H1 (cell line): ENCODE measurements at places on chromosomes 5 and 9. TPM values are rescaled to one million over a fixed set of nuclear protein-coding genes. Genes with fewer than 3 reads are reported as not detected.

DNA sequence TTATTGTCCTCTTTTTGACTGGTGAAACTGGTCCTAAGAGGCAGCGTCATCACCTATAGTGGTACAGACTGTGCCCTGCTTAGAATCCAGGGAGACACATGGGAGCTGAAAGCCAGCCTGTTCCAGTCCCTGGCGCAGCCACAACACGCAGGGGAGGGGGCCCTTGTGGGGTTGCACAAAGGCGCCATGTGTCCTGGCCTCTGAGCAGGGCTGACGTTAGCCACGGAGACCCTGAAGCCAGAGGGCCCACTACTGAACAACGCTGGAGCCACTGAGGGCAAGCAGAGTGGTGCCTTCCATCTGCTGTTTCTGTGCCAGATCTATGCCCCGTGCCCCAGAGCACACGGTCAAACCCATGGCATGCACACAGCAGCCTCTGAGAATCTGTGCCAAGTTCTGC, 147.3 kb downstream of the ACTL7B start:
- H3K27me3 ChIP-seq: no peaks in the 10 kb centered on the region
- no peak for DNase-seq
- no peak overlapping the region for H3K4me3 ChIP-seq
- H3K4me1 ChIP-seq: peaks cover 3% of the 10 kb centered on the region; the same call in 1 of the 2 replicates
- no peak overlapping the region for H3K27ac ChIP-seq
- no peaks in the 10 kb centered on the region for H3K36me3 ChIP-seq

- DNase-seq: peak; percentile 5
- no peaks in the 10 kb centered on the region for H3K27me3 ChIP-seq
- no peak overlapping the region for H3K4me3 ChIP-seq
- H3K27ac ChIP-seq: no peak overlapping the region
- no peaks in the 10 kb centered on the region for H3K36me3 ChIP-seq
- no peaks in the 10 kb centered on the region for H3K4me1 ChIP-seq
Measured at GRCh38 chr9:107213561-107214028, 69.5 kb upstream of the RAD23B start.

DNA sequence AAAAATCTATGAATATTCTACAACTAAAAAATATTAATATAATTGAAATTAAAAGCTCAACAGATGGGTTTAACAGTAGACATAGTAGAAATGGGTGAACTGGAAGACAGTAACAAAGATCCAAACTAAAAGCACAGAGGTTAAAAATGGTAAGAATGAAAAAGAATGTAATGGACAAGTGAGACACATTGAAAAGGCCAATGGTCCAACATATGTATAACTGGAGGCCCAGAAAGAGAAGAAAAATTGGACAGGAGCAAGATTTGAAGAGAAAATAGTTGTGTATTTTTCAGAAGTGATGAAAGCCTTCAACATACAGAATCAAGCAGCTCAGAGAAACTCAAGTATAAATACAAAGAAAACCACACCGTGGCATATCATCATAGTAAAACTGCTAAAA, 58.6 kb downstream of the PCDHGC5 start:
- no peak for DNase-seq
- no peaks in the 10 kb centered on the region for H3K27me3 ChIP-seq
- H3K4me3 ChIP-seq: no peak overlapping the region; the same call in 1 of the 2 replicates
- H3K27ac ChIP-seq: no peak overlapping the region
- no peaks in the 10 kb centered on the region for H3K36me3 ChIP-seq
- H3K4me1 ChIP-seq: no peaks in the 10 kb centered on the region

- H3K36me3 ChIP-seq: no peaks in the 10 kb centered on the region
- H3K4me1 ChIP-seq: no peaks in the 10 kb centered on the region
- no peaks in the 10 kb centered on the region for H3K27me3 ChIP-seq
- no peak for DNase-seq
Measured at GRCh38 chr5:125696762-125697161, 726.4 kb upstream of the GRAMD2B start.

DNA sequence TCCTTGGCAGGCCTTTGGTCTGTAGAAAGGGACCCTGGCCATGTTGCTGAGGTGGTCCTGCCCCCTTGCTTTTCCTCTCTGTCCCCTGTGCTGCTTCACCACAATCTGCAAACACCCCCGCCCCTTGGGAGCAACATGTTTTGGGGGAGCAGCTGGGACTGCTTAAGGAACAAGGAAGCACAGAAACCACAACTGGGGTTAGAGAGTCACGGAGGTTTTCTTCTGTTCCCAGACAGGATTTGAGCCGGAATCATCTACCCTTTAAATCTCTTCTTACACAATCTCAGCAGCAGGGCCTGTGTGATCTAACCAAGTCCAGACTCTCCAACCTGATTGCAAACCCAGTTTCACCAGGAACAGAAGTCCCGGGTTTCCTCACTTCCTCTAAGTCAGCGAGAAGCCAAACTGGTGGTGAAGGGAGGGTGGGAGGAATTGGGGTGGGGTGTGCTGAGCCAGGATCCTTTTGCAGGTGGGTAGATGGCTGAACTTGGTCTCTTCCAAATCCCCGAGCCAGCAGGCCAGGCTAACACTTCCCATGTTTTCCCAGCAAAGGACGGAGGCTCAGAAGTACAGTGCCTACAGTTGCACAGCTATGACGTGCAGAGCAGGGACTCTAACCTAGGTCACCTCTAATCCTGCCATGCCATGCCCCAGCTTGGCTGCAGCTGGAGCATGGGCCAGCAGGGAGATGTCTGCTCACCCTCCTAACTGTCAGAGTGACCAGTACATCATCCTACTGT, 25.0 kb downstream of the SH3PXD2B start:
- H3K4me3 ChIP-seq: no peak overlapping the region
- no peak overlapping the region for H3K27ac ChIP-seq
- no peaks in the 10 kb centered on the region for H3K36me3 ChIP-seq
- H3K27me3 ChIP-seq: no peaks in the 10 kb centered on the region

GRCh38 chr9:85666086-85666485, 75.7 kb downstream of the AGTPBP1 start:
- H3K4me3 ChIP-seq: no peak overlapping the region
- no peak for DNase-seq
- no peaks in the 10 kb centered on the region for H3K27me3 ChIP-seq

- no peak for DNase-seq
- H3K4me3 ChIP-seq: no peak overlapping the region
- H3K36me3 ChIP-seq: no peaks in the 10 kb centered on the region
Measured at GRCh38 chr9:111969061-111969460, 72.4 kb downstream of the UGCG start.

- H3K4me1 ChIP-seq: peaks cover 4% of the 10 kb centered on the region; the same call in 1 of the 2 replicates
- H3K36me3 ChIP-seq: no peaks in the 10 kb centered on the region
- H3K27me3 ChIP-seq: no peaks in the 10 kb centered on the region
Measured at GRCh38 chr5:86862093-86862492, 244.4 kb downstream of the COX7C start.

- no peaks in the 10 kb centered on the region for H3K4me1 ChIP-seq
- no peaks in the 10 kb centered on the region for H3K27me3 ChIP-seq
- no peak for DNase-seq
- no peaks in the 10 kb centered on the region for H3K36me3 ChIP-seq
Measured at GRCh38 chr5:79201206-79201605, 34.7 kb upstream of the JMY start.

DNA sequence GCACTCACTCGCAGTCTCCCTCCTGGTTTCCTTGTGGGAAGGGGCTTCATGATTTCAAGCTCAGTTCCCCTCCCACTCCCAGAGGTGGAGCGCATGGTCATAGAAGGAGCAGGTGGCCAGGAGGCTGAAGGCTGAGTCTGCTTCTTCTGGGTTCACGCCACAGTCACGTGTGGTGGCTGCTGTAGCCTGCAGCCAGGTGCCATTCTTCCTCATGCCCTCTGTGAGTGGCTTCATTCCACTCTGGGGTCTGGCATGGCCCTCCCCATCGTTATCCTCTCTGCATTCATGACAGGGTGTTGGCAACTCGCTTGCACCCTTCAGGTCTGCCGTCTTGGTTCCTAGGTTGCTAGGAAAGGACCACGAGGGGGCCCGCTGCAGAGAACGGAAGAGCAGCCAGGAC, 3.5 kb downstream of the MRPL41 start:
- DNase-seq: no peak
- peaks cover 2% of the 10 kb centered on the region for H3K4me1 ChIP-seq
- no peaks in the 10 kb centered on the region for H3K27me3 ChIP-seq
- H3K4me3 ChIP-seq: no peak overlapping the region
- peaks cover 7% of the 10 kb centered on the region; the same call in 1 of the 2 replicates for H3K36me3 ChIP-seq
- H3K27ac ChIP-seq: no peak overlapping the region

- no peak overlapping the region for H3K27ac ChIP-seq
- no peaks in the 10 kb centered on the region for H3K36me3 ChIP-seq
- no peaks in the 10 kb centered on the region for H3K27me3 ChIP-seq
- H3K4me3 ChIP-seq: no peak overlapping the region
Measured at GRCh38 chr9:19757745-19758144, 31.1 kb downstream of the SLC24A2 start.

DNA sequence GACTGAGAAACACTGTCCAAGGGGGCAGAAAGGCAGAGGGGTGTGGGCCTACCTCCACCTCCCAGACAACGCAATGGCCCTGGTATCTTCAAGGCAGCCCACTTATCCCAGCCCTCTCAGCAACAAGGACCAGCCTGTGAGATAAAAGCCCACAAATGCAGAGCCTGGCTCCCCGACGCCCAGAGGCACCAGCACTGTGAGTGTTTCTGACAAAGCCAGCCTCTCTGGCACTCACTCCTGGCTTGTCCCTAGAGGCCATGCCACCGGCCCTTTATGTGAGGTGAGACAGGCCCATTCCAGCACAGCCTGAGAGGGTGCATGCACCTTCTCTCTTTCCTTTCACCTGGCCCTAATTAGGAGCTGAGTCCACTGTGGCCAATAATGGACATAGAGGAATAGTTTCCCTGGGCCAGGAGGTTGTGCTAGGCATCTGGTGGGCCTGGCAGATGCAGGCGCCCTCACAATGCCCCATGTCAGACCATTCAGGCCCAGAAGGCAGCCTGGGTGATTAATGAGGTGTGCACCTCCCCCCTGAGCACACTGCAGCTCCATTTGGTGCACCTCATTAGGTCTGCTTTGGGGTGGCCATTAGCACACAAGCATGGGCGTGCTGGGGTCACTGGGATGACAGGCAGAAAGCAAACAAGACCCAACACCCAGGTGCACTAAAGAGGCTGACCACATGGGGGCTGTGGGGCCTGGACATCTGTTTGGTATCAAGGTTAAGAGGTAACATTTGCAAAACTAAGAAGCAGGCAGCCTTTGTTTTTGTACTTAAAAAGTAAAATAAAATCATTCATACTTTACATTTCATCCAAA, 176.0 kb downstream of the MED10 start:
- H3K36me3 ChIP-seq: no peaks in the 10 kb centered on the region
- no peaks in the 10 kb centered on the region for H3K4me1 ChIP-seq
- peak; percentile 66 for DNase-seq

DNA sequence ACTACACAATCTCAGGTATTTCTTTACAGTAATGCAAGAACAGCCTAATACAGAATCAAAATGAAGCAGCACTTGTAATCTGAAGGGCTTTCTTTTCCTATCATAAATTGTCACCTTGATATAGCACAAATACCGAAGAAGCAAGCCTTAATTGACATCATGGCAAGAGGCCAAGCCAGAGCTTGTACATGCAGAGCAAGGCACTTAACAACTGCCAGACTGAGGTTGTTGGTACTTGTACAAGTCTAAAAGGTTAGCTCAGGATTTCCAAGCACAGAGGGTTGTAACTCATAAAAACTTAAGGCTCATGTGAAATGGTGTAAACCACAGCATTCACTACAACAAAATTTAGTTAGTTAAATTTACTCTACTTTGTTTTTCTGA, 158.8 kb upstream of the SPEF2 start:
- no peaks in the 10 kb centered on the region for H3K4me1 ChIP-seq
- no peak for DNase-seq
- H3K27me3 ChIP-seq: no peaks in the 10 kb centered on the region
- no peaks in the 10 kb centered on the region for H3K36me3 ChIP-seq

GRCh38 chr5:56833325-56833724, 18.0 kb downstream of the MAP3K1 start:
- H3K36me3 ChIP-seq: no peaks in the 10 kb centered on the region
- no peak overlapping the region for H3K27ac ChIP-seq
- H3K27me3 ChIP-seq: no peaks in the 10 kb centered on the region

DNA sequence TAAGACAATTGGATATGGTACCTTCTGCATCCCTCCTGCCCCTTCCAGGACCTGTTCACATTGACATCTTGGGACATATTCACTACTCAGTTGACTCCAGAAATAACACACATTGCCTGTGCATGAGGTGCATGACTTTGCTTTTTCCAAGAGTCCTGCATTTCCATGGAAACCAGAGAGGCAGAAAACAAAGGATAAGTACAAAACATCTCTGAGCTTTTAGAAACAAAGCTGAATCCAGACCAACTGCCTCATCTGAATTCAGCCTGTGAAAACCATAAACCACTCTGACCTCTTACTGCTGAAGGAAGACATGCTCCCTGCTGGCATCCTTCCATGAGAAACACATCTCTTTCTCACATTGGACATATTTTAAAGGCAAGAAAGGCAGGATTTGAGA, 695.1 kb downstream of the TAF11L14 start:
- H3K4me1 ChIP-seq: no peaks in the 10 kb centered on the region
- H3K4me3 ChIP-seq: no peak overlapping the region
- H3K27me3 ChIP-seq: no peaks in the 10 kb centered on the region
- no peaks in the 10 kb centered on the region for H3K36me3 ChIP-seq
- DNase-seq: no peak

GRCh38 chr9:88198341-88198807, 60.1 kb upstream of the SPATA31C2 start:
- no peaks in the 10 kb centered on the region for H3K27me3 ChIP-seq
- DNase-seq: no peak
- no peak overlapping the region for H3K4me3 ChIP-seq

DNA sequence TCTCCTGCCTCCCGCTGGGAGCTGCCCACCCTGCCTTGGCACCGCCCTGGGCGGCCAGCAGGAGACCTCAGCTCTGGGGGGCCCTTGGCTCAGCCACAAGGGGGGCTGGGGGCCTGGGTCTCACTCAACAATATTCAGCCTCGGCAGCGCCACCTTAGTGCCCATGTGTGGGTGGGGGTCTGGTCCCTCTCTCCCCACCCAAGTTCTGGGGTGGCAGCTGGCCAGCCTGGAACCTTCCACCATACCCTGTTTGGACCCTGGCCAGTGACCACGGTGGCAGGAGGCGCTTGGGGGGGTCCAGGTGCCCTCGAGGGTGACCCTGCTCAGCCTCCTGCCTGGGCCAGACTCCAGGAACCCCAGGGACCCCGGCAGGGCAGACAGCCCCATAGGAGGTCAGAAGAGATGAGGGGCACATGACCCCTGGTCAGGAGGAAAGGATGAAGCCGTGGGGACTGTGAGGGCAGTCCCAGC, 22.2 kb downstream of the NKD2 start:
- DNase-seq: no peak
- no peaks in the 10 kb centered on the region for H3K36me3 ChIP-seq
- no peaks in the 10 kb centered on the region; the same call in 1 of the 2 replicates for H3K4me1 ChIP-seq
- no peaks in the 10 kb centered on the region for H3K27me3 ChIP-seq
- H3K4me3 ChIP-seq: no peak overlapping the region

SOWAHA gene
- total RNA-seq: 0.09 and 0.10 TPM in 2 replicates

PLCXD3 gene
- 0.07 and 0.10 TPM in 2 replicates for total RNA-seq

CCDC171 gene
- 1.9 and 2.3 TPM in 2 replicates for total RNA-seq

SYNPO gene
- 1.9 and 2.3 TPM in 2 replicates for total RNA-seq

TNFSF15 gene
- total RNA-seq: 0.11 and 0.17 TPM in 2 replicates

GDNF gene
- 1.7 and 2.0 TPM in 2 replicates for total RNA-seq

PCDHGB4 gene
- total RNA-seq: 7.8 and 9.1 TPM in 2 replicates

DDX4 gene
- 0.15 TPM in 1 of 2 replicates, not detected in the other for total RNA-seq

ABO gene
- not detected in 2 replicates for total RNA-seq

ENTR1 gene
- total RNA-seq: 102 and 110 TPM in 2 replicates
